Cerebellar nuclear complex (tissue), 1 donor: ENCODE measurements at places on chromosomes 7 and 10.

- no peak for DNase-seq
Observed at GRCh38 chr10:17144757-17145156, 15.1 kb upstream of the CUBN start.

GRCh38 chr10:12196531-12197211, 683 bp downstream of the CDC123 start:
- no peak for DNase-seq

- DNase-seq: no peak
Observed at GRCh38 chr10:103680869-103681236, 174.5 kb downstream of the SH3PXD2A start.

- no peak for DNase-seq
Observed at GRCh38 chr10:114646426-114646825, 11.6 kb downstream of the ABLIM1 start.

DNA sequence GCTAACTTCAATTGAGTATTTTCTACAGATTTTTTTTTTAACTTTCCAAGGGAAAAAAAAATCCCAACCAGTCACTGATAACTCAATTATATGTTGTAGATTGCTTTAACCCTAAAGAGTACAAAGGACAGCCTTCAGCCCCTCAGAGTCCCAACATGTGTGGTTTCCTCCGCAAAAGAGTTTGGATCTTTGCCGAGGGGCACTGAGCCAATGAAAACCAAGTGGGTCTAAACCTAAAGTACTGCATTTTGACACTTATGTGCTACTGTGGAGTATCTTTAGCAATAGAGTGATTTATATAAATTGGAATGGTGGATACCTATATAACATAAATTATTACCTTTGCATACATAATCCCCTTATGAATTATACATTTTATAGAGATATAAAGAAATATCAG, 91.5 kb downstream of the SEMA3D start:
- DNase-seq: no peak

DNA sequence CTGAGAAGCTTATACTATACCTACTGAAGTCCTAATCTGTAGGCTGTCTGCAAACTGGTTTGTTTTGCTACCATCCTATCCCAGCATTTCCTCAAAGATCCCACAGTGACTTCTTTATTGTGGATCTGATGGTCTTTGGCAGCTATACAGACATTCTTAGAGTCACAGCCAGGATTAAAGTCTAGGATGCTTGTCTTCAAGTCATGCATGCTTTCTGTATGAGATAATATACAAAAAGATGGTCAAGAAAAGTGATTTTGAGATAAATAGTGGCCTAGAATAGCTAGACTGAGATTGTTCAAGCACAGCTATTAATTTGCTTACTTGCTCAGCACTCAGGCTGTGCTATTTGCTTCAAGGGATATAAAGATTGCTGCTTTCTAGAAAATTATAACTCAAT, 454.4 kb downstream of the AUTS2 start:
- DNase-seq: no peak

- DNase-seq: no peak
Observed at GRCh38 chr7:2271273-2272026, 29.4 kb downstream of the NUDT1 start.

DNA sequence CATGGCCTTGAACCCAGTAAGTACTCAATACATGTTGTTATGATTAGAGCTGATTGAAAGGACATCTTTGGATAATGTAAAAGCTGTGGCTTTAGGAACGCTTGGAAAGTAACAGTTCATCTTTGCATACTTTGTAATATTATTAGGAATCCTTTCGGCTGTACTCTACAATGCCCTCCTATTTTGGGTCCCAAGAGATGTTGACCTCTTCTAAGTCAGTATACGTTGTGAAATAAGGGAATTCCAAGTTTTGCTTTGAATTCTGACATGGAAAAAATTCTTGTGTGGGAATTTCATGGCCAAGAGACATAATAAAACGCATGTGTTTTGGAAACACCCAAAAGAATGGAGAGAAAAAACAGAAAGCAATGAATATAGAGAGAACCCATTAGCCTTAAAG, 7.7 kb downstream of the AGR3 start:
- no peak for DNase-seq

DNA sequence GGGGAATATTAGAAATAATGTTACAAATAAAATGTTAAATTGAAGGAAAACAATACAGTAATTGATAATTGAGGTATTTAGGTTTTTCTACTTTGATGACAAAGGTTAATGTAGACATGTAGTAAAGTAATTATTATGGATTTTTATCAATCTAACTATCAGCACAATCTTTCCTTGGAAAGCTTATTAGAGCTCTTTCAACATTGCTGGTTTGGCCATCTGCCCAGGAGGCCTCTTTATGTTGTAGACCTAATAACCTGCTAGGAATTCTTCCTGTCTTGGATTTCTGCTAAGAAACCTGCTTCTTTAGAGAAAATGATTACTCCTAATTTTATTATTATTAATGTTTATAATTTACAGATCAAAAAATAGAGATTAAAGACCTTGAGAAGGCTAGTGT, 78.9 kb downstream of the CHRM2 start:
- no peak for DNase-seq

DNA sequence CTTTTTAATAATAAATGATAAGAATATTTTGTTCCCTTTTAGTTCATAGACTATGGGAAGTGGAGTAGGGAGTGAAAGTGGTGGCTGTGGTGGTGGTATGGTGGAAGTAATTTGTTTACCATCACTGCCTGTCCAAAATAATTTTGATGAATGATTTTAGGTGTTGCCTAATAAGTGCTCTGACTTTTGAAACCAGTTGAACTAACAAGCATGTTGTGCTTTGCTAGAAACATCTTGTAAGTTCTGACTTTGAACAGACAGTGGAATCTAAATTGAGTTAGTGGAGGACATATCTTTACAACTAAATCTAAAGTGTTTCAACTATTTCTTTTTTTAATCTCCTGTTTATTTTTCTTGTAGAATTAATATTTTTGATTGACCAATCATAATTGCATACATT, 49.7 kb downstream of the ZEB1 start:
- DNase-seq: no peak

- DNase-seq: no peak
Observed at GRCh38 chr10:102917314-102917961, 656 bp upstream of the CNNM2 start.

- no peak for DNase-seq
Observed at GRCh38 chr7:48832303-48832845, 92.0 kb upstream of the CDC14C start.
